Non-pigmented ciliary epithelial cell (primary cell): ENCODE measurements at places on chromosomes 12 and 14.

DNA sequence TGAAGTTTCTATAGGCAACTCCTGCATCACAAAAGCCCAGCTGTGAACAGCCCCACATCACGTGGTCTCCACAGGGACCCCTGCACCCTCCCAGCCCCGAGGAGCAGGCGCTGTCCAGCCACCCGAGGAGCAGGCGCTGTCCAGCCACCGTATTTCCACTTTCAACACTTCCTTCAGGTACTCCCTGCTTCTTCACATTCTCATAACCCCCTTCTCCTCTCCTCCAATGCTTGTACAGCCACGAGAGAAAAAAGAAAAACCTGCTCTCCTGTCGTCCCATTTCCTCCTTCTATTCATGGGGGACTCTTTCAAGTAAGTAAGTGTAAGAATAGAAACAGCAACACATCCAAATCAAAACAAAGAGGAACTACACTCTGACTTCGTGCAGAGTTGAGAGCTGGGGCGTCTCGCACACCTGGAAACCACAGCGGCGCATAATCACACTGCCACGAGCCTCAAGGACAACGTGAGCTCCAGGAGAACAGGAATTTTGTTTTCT, 11.9 kb downstream of the CDC42BPB start:
- DNase-seq = no peak

DNA sequence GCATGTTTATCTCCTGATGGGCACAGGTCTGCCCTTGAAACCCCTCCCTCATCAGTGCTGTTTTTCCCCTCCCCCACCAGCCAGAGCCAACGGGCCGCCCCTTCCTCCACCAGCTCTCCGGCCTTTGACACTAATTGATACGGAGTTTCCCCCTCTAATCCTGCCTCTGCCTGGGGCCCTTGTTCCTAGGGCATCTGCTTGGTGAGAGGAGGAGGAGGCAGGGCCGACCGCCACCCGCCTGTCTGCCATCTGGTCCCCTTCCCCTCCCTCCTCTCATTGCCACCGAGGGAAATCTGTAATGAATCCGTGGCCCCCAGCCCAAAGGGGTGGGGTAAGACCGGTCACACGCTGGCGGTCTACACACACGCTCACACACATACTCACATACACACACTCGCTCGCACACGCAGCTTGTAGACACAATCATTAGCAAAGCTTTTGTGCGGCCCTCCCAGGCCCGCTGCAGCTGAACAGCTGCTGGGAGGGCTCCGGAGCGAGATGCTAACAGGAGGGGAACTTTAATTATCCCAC, 27.4 kb downstream of the SRRM4 start:
- DNase-seq = no peak

GRCh38 chr14:20671597-20672283, 12.6 kb upstream of the RNASE4 start:
- DNase-seq = no peak

DNA sequence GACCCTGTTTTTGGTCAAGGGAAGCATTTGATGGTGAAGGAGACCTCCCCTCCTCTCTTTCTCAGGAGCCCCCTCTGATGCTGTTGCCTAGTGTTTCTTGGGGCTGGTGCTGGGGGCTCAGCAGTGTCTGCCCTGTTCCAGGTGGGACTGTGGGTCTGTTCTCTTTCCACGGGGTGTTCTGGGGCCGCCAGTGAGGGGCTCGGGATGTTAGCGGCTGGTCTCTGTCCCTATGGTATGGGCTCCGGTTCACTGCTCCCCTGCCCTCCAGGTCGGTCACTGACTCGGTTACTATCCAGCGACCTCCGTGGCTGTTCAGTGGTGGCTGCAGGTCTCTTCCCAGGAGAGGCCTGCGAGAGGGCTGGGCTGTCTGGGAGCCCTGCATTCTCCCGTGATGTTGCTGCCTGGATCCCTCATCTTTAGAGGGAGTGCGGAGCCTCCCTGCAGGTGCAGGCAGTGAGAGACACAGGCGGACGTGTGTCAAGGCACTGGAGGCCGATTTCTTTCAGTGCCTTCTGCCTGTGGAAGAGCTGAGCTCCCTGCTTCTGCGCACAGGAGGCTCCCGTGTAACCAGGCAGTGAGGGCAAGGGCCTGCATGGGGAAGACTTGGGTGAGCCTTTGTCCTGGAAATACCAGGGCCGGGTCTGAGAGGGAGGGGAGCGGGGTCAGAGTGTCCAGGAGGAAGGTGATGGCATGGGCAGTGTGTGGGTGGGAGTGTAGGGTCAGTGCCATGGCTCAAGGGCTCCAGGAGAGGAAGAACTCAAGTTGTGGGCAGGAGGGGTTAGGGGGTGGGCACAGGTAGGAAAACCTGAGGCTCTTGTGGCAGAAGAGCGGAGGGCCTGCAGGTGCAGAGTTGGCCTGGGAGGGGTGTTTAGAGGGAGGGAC, 362.6 kb downstream of the TMEM121 start:
- no peak for DNase-seq

GRCh38 chr12:102435827-102436436, 44.4 kb downstream of the IGF1 start:
- no peak for DNase-seq

- no peak for DNase-seq
These were observed 21.8 kb downstream of the CHST11 start for GRCh38 chr12:104478396-104479122.

GRCh38 chr12:84072961-84073360, 839.6 kb downstream of the SLC6A15 start:
- DNase-seq = no peak

- DNase-seq = peak; percentile 36
These were observed 687.1 kb upstream of the FBXO33 start for GRCh38 chr14:40119321-40119720.

GRCh38 chr14:58946431-58946830, 242.0 kb upstream of the DAAM1 start:
- DNase-seq = no peak

- DNase-seq = no peak
These were observed 51.4 kb upstream of the OR9K2 start for GRCh38 chr12:55074806-55075205.

GRCh38 chr14:96191353-96191752, 13.3 kb upstream of the BDKRB2 start:
- no peak for DNase-seq

GRCh38 chr14:104093366-104094055, 8.0 kb downstream of the ASPG start:
- DNase-seq = no peak

DNA sequence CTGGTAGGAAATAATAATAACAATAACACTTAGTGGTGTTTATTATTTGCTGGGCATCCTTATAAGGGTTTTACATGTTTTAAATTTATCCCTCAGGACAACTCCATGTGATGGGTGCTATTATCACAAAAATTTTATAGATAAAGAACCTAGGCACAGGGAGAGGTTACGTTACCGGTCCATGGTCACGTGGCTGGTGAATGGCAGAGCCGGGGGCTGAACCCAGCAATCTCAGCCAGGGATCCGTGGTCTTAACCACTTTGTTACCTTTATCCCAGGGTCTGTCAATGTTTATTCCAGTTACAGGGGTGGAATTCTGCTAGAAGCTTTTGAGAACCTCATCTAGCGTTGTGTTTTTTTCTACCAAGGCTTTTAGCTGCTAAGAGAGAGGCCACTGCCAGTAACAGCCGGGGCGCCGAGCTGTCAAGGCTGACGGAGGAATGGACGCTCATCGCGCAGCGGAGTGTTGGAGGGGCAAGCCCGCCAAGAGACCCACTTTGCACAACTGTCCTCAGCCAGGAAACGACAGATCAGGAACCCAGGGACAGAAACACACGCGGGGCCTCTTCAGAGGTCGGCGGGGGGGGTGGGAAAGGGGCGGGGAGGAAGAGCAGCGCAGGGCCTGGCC, 418 bp downstream of the AMN1 start:
- DNase-seq = no peak

DNA sequence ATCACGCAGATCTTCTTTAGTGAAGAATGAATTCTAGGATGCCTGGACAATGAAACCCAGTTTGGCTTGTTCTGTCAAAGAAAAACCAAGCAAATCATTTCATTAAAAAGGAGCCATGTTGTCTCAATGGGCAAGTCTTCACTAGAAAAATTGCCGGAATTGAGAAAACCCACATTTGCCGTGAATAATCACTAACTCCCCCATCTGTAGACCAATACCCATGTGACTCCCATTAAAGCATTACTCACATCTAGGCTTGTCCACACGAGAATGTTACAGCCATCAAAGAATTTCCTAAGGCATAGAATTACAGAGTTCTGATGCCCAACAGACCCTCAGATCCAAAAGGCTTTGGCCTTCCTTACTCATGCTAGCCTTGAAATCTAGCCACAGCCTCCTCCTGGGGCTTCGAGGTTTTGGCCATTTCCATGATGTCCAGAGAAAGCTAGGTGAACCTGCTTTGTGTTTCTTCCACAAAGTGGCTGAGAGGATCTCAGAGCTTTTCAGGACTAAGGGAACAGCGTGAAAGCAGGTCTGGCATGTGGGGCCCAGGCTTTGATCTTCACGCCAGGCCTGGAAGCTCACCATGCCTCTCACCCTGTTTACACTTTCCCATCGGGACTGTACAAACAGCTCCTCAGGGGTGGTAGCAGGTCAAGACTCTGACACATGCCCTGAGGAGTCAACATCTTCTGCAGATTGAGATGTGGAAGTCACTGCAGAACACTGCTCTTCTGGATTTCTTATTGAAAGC, 12.1 kb downstream of the SLC7A8 start:
- no peak for DNase-seq

DNA sequence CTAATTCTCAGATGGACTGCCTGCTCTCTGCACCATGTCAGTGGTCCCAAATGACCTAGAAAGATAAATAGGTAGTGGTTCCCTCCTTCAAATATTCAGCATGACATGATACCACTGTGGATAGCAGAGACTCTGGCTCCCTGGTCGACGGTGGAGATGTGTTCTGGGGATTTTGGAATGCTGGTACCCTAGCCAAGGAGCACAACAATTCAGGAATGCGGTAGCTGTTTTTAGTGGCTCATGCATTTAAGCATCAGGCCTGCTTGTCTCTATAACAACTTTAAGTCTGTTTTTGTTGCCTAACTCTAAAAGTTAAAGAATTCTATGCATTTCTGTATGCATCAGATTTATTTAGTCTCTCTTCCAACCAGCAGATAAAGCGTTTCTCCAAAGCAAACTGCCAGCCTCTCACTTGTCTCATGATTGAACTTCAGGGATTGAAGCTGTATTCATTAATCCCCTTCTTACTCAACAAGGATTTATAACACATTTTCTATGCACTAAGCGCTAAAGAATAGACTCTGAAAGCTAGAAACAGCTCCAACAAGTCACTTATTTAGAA, 164.9 kb upstream of the BMP4 start:
- DNase-seq = no peak

DNA sequence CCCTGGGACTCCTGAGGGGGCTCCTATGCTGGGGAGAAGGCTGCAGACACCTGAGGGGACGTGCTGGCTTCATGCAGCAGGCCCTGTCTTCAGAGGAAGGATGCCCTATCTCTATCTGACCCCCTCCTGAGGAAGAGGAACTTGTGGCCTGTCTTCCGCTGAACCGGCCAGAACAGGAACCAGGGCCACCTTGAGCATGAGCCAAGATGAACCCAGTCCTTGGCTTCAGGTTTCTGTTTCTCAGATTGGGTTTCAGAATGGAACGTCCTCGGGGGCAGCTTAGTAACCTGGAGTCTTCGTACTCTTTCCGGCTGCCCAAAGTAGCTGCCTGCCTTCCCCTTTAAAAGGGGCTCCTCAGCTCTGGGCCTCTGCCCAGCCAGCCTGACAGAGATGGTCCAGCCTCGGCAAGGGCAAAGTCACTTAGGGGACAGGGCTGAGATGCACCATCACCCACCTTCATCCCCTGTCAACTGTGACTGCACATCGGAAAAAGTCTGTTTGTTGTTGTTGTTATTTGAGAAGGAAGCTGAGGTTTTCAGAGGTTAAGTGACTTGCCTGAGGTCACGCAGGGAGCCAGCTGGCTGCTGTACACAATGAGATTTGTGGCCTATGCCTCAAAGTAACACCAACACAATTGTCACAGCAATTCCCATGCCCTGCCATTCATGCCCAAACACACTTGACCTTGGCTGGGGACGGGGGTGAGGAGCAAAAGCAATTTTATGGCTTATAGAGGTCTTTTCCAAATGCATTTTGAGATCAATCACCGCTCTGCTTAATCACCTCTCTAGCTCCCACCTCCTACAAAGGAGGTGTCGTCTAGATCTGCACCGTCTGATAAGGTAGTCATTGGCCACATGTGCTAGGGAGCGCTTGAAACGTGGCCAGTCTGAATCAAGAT, 13.4 kb downstream of the ASB2 start:
- DNase-seq = no peak

- no peak for DNase-seq
These were observed 214.9 kb upstream of the DDHD1 start for GRCh38 chr14:53368066-53368465.
